Fibroblast of villous mesenchyme (primary cell): ENCODE measurements at places on chromosomes 11 and 22. TPM values are rescaled to one million over a fixed set of nuclear protein-coding genes. Genes with fewer than 3 reads are reported as not detected.

DNA sequence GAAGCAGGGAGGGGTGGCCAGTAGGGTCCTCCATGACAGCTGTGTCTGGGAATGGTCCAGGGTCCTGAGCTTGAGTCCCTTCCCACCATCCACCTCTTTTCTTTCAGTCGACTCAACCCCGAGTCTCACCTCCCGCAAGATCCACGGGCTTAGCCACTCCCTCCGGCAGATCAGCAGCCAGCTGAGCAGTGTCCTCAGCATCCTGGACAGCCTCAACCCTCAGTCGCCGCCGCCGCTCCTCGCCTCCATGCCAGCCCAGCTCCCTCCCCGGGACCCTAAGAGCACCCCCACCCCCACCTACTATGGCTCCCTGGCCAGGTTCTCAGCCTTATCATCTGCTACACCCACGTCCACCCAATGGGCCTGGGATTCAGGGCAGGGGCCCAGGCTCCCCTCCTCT is 81.9 kb downstream of the CEP164 start:
- no peak for DNase-seq

GRCh38 chr11:71431271-71431670 is 16.9 kb downstream of the DHCR7 start:
- DNase-seq = no peak

- no peak for DNase-seq
Observed at GRCh38 chr11:66523611-66524010, 13.2 kb downstream of the BBS1 start.

- DNase-seq = peak; percentile 52
Observed at GRCh38 chr11:15988693-15989231, 367.6 kb downstream of the SOX6 start.

GRCh38 chr11:66580803-66581202 is 12.1 kb downstream of the CCDC87 start:
- peak; percentile 47 for DNase-seq

- DNase-seq = no peak
Observed at GRCh38 chr11:18791207-18791968, at the start of gene PTPN5. TSS of gene PTPN5 (minus strand) at chr11:18791798. CDS start at chr11:18771958, 19,840 bp downstream.

DNA sequence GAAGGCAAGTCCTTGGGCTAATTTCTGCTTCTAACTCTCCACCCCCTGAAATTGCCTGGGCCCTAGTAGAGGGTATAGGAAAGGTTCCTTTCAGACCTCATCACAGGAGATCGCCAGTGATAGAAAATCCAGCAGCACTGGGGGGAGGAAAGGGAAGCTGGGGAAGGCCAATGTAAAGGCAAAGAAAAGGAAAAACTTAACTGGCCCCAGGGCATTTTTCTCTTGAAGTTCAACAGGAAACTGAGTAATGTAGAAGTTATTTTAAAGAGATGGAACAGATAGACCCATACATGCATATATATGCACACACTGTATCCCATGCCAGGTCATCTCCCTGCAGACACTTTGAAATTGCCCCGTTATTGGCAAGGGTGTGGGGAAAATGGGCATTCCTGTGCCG is 134.0 kb downstream of the TRIM44 start:
- DNase-seq = peak; percentile 65

USH1C gene
- total RNA-seq = not detected in 2 replicates

- peak; percentile 88 for DNase-seq
Observed at GRCh38 chr11:43738600-43739409, 58.3 kb downstream of the HSD17B12 start.

DNA sequence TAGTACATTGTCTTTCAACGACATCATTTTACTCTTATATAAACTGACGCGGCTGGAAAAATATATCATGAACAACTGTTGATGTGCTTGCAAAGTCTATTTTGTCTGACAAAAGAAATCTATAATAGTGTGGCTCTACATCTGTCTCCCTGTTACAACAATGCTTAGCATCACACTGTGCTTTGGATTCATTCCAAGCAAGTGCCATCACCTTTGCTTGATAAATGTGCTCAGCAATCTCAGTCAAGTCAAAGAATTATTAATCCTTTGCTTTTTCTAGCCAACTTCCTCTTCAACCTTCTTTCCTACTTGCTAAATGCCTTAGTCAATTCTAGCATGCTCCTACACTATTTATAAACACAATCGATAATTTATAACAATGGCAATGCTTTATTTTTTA is 140.5 kb downstream of the FCHSD2 start:
- DNase-seq = no peak

C1QTNF5 gene
- total RNA-seq = 6.5 and 13.5 TPM in 2 replicates

- DNase-seq = no peak
Observed at GRCh38 chr11:75492181-75492820, 33.4 kb downstream of the GDPD5 start.

LAYN gene
- total RNA-seq = 41.9 and 66.5 TPM in 2 replicates

GRCh38 chr22:38549101-38549894 is 20.7 kb downstream of the DMC1 start:
- peak; percentile 49 for DNase-seq

DNA sequence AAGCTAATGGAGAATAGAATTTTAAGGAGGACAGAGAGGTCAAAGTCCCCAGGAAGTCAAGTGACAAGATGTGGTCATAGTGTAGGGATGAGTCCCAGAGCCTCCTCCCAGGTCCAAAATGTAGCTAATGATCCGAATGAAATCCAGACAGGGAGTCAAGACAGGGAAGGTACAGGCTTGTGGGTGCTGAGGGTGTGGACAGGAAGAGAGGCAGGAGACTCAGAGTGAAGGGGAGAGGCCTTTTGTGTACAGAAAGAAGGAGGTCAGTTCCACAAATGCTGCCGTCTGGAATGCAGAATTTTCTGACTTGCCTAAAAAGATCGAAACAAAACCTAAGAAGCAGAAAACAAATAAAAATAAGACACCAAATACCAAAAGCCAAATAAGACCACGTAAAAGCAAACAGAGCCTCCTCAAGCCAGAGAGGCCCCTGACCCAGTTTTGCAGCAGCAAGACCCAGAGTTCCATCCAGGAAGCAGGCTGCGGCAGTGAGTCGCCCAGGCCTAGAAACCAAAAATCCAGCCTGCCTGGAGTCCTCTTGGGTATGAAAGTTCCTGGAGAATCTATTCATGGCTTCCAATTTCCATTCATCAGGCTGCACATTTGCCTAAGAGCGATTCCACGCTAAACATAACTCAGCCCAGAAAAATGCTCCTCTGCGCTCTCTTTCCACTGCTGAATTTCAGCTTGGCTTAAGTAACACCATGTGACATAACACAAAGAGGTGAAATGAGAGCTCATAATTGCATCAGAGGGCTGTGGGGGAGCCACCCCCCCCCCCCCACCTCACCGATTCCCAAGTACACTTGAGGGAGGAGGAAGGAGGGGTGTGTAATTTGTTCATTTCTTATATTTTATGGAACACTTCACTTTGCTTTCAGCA is 71.2 kb downstream of the KIRREL3 start:
- peak; percentile 32 for DNase-seq

GRCh38 chr11:71285111-71285510 is 32.7 kb upstream of the SHANK2 start:
- no peak for DNase-seq

DNA sequence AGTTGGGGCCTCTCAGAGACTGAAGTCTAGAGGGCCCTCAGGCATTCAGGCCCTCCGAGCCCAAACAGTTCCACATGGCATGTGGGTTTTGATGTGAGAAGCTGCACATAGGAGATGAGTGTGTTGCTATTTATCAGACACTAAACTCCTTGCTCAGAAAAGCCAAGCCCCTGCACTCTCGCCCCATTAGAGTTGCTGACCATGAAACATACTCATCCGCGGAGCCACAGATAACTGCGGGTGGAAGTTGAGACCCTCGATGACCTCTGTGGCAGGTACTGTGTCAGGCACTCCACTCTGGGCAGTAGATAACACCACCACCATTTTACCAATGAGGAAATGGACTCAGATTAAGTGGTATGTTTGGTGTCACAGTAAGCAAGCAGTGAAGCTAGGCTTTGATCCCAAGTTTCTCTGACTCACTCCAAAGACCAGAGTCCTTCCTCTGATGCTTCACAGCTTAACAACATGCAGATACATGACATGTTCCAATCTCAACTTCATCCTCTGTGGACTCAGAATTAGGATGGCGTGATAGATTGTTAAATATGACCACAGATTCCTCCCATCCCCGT is 202.1 kb downstream of the ADAMTS15 start:
- no peak for DNase-seq

OTOG gene
- not detected in 2 replicates for total RNA-seq

FGF19 gene
- total RNA-seq = not detected in 2 replicates

GRCh38 chr22:44085743-44086270 is 61.7 kb downstream of the PARVB start:
- peak; percentile 55 for DNase-seq

GRCh38 chr11:47967577-47968525 is 12.5 kb upstream of the PTPRJ start:
- no peak for DNase-seq

TRIM51 gene
- not detected in 2 replicates for total RNA-seq

DNA sequence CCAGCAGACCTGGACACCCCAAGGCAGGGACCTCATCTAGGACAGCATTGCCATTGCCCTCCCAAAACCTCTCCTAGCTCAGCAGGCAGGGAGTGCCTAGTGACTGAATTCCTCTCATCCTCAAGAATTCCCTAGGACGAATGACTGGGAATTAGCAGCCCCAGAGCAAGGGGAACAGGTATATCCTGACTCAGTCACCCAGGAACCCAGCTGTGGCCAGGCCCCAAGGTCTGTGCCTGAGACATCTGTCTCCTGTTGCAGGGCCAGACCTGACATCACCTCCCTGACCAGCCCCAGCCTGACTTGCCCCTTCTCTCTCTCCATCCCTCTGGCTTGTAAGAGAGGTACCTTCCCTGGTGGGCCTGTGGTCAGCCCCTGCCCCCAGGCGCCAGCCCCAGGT is 39.0 kb upstream of the SUSD2 start:
- no peak for DNase-seq

GRCh38 chr11:29161191-29161590 is 855.6 kb downstream of the KCNA4 start:
- no peak for DNase-seq
